ENCODE measurements at places on chromosomes 13 and 19. TPM values are rescaled to one million over a fixed set of nuclear protein-coding genes. Genes with fewer than 3 reads are reported as not detected.
A peak's percentile ranks its signal among the peaks of the same experiment; 100 is the strongest.

DNA sequence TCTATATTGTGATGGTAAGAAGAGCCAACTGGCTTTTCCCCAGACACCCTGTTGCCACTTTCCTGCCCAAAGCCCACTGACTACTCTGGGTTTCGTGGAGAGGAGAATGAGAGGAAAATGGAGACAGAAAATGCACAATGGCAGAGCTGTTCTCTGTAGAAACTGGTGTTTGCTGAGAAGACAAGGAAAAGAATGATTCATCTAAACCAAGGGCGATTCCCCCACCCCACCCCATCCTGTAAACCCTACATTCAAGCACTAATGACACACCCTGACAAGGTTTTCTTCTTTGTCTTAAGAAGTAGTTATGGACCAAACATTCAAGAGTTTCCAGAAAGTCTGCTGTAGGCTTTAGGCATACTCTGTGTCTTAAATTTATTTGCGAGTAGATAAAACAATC, 68.8 kb downstream of the DOCK9 start:
- H3K4me3 ChIP-seq: no peak overlapping the region
- no peak for DNase-seq
- peaks cover 8% of the 10 kb centered on the region for H3K36me3 ChIP-seq

- no peaks in the 10 kb centered on the region for H3K36me3 ChIP-seq
- no peak for DNase-seq
- peaks cover 75% of the 10 kb centered on the region for H3K4me1 ChIP-seq
- no peak overlapping the region for H3K4me3 ChIP-seq
- H3K27ac ChIP-seq: peak overlapping the region; percentile 25
These were observed 69.2 kb upstream of the SERP2 start for GRCh38 chr13:44304433-44304725.

DNA sequence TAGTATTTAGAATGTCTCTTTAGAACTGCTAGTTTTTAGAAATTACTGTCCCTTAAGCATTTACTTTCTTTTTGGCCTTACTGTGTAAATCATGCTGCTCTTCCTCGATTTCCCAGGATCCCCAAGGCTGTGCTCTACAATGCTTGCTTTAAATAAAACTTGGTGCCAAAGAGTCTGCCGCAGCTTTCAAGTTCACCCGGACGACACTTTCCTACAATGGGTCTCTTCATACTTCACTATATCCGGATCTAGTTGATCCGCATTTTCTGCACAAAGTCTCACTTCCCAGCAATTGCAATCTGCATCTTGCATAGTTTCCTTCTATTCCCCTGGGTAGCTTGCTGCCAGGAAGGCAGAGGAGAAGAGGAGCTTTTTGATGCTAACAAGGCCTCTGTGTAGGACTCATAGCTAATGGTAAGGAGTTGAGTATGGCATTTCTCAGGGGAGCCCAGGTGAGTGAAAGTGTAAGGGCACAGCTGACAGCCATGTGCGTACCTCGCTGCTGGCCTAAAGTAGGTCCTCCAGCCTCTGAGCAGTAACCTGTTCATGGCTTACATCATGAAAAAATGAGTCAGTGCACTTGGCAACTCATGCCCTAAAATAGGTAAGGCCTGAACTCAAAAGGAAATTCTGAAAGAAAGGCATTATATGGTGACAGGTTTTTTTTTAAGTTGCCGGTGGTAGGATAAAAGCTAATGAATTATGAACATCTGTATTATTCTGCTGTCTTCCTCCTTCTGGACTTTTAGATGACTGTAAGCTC, 101.6 kb downstream of the ENOX1 start:
- no peak overlapping the region for H3K4me3 ChIP-seq
- H3K4me1 ChIP-seq: no peaks in the 10 kb centered on the region
- H3K27me3 ChIP-seq: no peaks in the 10 kb centered on the region

DNA sequence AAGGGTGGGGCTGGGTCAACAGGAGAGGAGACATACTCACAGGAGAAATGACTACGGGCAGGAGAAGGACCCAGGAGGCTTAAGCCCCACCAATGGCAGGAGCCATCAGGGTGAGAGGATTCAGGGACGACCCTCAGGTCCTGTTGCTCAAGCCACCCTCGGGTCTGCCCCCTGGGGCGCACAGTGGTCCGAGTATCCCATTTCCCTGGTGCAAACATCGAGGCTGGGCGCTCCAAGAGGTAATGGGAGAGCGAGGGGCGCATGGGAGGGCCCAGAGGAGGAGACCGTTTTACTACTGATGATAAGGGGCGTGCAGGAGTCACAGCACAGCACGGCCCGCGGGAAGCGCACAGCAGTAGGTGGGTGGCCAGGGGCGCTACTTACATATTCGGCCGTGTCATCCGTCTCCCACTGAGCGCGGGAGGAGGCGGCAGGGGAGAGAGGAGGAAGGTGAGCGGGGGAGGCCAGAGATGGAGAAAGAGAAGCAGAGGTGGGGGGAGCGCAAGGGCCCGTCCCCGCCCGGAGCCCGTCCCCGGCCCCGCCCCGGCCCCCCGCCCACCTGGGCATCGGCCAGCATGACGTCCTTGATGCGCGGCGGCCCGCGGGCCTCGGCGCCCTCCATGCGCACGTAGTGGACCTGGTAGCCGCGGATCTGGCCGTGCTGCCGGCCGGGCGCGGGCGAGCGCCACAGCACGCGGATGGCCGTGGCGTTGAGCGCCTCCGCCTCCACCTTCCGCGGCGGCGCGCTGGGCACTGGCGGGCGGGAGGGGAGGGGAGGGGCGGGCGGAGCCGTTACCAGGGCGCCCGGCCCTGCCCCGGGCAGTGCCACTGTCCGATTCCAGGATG, 111.5 kb downstream of the PTPRS start:
- H3K27ac ChIP-seq: no peak overlapping the region
- H3K4me1 ChIP-seq: no peaks in the 10 kb centered on the region
- no peak overlapping the region for H3K4me3 ChIP-seq
- H3K27me3 ChIP-seq: peaks cover 27% of the 10 kb centered on the region
- no peak for DNase-seq

ZNF470 gene
- polyA plus RNA-seq: 7.7 TPM
